ENCODE measurements at places on chromosomes 6 and 20. TPM values are rescaled to one million over a fixed set of nuclear protein-coding genes. Genes with fewer than 3 reads are reported as not detected.

DNA sequence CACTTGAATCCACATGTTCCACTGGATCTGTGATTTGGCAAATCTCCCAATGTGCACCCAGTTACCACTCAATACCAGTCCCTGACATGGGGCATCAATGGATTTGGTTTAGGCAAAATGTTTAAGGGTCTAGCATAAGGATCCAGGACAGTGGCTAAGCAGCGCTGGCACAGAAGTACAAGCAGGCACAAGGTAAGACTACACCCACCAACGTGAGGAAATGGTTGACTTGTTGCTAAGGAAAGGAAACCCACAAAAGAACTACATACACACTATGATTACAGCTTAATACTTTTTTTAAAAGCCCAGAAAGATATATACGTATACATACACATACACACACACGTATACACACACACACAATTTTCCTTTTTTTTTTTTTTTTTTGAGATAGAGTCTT, 79.0 kb downstream of the DNAAF9 start:
- no peak for DNase-seq
- no peak overlapping the region for H3K27ac ChIP-seq
- no peak overlapping the region for H3K4me3 ChIP-seq
- H3K36me3 ChIP-seq, result peaks cover 53% of the 10 kb centered on the region
- no peaks in the 10 kb centered on the region for H3K4me1 ChIP-seq

DNA sequence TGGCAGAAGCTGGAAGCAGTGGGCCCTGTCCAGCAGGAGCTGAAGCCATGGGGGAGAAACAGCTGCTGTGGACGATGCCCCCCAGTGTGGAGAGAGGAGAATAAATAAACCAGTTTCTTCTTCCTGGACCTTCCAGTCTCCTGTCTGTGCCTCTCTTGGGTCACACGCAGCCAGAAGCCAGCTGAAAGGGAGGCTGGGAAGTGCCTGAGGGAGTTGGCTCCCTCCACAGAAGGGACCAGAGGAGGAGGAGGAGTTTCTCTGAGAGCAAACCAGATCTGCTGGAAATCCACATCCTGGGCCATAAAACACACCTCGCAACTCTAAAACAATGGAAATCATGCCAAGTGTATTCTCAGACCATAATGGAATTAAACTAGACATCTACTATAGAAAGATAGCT, 577.0 kb downstream of the CDH26 start:
- 0 out of 2 replicates have a peak, but pooled peaks cover 3% of the 10 kb centered on the region for H3K27me3 ChIP-seq
- no peak for DNase-seq
- no peaks in the 10 kb centered on the region for H3K36me3 ChIP-seq
- no peak overlapping the region for H3K27ac ChIP-seq
- no peaks in the 10 kb centered on the region for H3K4me1 ChIP-seq

GRCh38 chr6:28558629-28559028, 32.9 kb downstream of the GPX5 start:
- no peak overlapping the region for H3K4me3 ChIP-seq
- no peaks in the 10 kb centered on the region for H3K36me3 ChIP-seq
- no peak for DNase-seq
- no peaks in the 10 kb centered on the region for H3K4me1 ChIP-seq
- no peaks in the 10 kb centered on the region for H3K27me3 ChIP-seq
- H3K27ac ChIP-seq, result no peak overlapping the region

GRCh38 chr6:52558266-52559000, 18.4 kb downstream of the TRAM2 start:
- no peaks in the 10 kb centered on the region for H3K27me3 ChIP-seq
- no peak overlapping the region for H3K4me3 ChIP-seq
- H3K27ac ChIP-seq, result no peak overlapping the region
- H3K4me1 ChIP-seq, result peaks cover 48% of the 10 kb centered on the region

GRCh38 chr6:130190701-130191690, 31.8 kb downstream of the SAMD3 start:
- H3K27ac ChIP-seq, result no peak overlapping the region
- H3K27me3 ChIP-seq, result no peaks in the 10 kb centered on the region
- no peaks in the 10 kb centered on the region for H3K4me1 ChIP-seq

GRCh38 chr20:58930496-58930895, 50.6 kb upstream of the NELFCD start:
- DNase-seq, result no peak
- H3K4me1 ChIP-seq, result no peaks in the 10 kb centered on the region
- no peak overlapping the region for H3K27ac ChIP-seq
- no peak overlapping the region for H3K4me3 ChIP-seq
- H3K27me3 ChIP-seq, result peaks cover 13% of the 10 kb centered on the region

DNA sequence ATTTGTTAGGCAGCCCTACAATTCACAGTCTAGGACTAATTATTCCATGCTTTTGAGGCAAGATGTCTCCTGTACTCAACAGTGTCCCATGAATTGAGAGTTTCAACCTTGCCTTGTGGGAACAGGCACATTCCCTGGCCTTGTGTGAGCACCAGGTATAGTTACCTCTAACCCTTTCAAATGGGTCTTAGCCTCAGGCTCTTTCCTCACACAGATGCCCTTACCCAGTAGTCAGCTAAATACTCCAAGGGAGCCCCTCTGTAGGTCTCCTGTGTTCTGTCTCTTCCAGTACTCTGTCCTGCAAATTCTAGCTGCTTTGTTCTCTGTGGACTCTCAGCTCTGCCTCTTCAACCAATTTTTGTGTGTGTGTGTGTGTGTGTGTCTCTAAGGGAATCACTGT, 135.3 kb downstream of the ZFAND3 start:
- no peaks in the 10 kb centered on the region for H3K4me1 ChIP-seq
- DNase-seq, result no peak
- H3K27ac ChIP-seq, result no peak overlapping the region
- no peaks in the 10 kb centered on the region for H3K36me3 ChIP-seq
- H3K4me3 ChIP-seq, result no peak overlapping the region

GRCh38 chr6:56959938-56960337, 5.0 kb downstream of the BEND6 start:
- H3K27me3 ChIP-seq, result no peaks in the 10 kb centered on the region
- no peak overlapping the region for H3K4me3 ChIP-seq
- peaks cover 16% of the 10 kb centered on the region for H3K4me1 ChIP-seq
- no peaks in the 10 kb centered on the region for H3K36me3 ChIP-seq

- H3K27ac ChIP-seq, result no peak overlapping the region
- DNase-seq, result no peak
- no peaks in the 10 kb centered on the region for H3K36me3 ChIP-seq
- H3K4me3 ChIP-seq, result no peak overlapping the region
- H3K27me3 ChIP-seq, result peaks cover 9% of the 10 kb centered on the region
Measured at GRCh38 chr20:33175123-33175522, 7.2 kb downstream of the BPIFA2 start.

GRCh38 chr6:117676577-117677218, 1.4 kb downstream of the NUS1 start:
- H3K27me3 ChIP-seq, result no peaks in the 10 kb centered on the region
- no peak overlapping the region for H3K27ac ChIP-seq
- H3K36me3 ChIP-seq, result peaks cover 25% of the 10 kb centered on the region
- no peak for DNase-seq

The CGA gene
- total RNA-seq, result not detected

The XKR7 gene
- total RNA-seq, result not detected

The KHDC3L gene
- not detected for total RNA-seq

The HTR1E gene
- not detected for total RNA-seq

The BPIFB1 gene
- total RNA-seq, result not detected

The C20orf144 gene
- not detected for total RNA-seq

The ZNF831 gene
- total RNA-seq, result not detected

The PPDPF gene
- total RNA-seq, result 47.2 TPM
